ENCODE measurements at places on chromosomes 2 and 18.

DNA sequence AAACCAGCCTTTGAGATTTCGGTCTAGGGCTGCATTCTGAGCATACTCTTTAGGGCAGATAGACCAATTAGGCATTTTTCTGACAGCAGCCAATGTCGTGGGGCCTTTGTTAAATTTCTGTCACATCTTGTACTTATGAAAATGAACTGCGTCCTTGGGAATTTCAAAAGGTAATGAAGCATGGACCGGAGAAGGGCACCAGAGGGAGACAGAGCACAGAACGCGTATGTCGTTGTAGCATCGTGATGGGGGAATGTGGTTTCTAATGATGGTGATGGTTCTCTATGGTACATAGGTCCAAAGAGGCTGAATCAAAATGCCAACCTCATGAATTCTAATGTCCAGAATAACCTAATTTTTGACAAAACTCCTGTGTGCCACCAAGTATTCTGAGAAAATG, 483.9 kb upstream of the CRIM1 start:
- no peak for DNase-seq

DNA sequence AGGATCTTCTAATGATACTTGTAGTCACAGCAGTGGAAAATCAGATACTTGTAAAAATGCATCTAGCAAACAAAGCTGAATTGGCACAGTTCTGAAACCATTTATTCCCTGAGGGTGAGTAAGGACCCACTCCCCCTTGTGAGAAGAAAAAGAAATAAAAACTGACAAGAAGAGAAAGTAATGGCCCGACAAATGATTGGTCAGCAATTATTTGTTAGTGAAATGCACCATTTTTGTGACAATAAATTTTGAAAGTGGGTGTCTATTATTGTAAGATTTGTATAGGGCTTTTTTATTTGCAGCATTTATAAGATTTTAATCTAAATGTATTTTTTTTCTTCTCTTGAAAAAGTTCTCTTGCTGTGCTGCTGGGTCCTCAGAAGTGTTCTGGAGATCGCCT, 600.8 kb downstream of the STK39 start:
- DNase-seq, result no peak

- no peak for DNase-seq
These were observed 169.8 kb upstream of the PKDCC start for GRCh38 chr2:41878056-41878455.

GRCh38 chr2:130818809-130819208, 17.9 kb upstream of the ARHGEF4 start:
- DNase-seq, result no peak

DNA sequence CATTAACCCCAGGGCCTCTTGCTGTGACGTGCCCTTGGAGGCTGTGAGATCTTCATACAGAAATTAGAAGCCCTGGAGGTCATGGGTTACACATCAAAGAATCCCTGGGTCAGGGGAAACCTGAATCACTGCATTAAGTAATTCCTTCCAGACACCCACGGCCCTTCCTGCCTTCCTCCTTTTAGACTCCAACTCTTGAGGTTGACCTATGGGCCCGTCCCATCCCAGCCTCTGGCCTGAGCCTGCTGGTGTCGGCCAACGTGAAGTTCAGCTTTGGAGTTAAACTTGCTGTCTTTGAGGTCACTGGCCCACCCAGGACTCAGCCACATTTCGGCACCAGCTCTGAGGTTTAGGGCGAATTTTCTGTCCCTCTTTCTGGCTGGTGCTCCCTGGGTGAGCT, 198.3 kb downstream of the ACKR3 start:
- DNase-seq, result no peak

GRCh38 chr2:159285929-159286708, at the start of gene WDSUB1:
TSS of gene WDSUB1 (minus strand) at chr2:159286703. CDS start at chr2:159283069, 3,634 bp downstream.
- DNase-seq, result no peak

DNA sequence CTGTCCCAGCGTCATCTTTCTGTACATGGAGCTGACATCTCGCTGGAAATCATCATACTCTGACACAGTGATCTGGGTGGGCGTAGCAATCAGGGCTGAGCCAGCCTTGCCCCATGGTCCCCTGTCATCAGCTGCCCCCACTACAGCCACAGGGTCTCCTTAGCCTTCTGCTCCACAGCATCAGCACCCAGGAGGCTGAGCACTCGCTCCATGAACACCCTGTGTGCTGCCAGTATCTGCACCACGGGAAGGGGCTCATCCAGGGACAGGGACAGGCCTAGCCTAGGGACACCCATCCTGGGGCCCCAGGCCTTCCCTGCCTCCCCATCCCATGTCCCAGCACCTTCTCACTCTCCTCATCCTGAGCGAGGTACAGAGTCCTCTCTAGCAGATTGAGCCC, 11.4 kb downstream of the ALPG start:
- DNase-seq, result no peak

DNA sequence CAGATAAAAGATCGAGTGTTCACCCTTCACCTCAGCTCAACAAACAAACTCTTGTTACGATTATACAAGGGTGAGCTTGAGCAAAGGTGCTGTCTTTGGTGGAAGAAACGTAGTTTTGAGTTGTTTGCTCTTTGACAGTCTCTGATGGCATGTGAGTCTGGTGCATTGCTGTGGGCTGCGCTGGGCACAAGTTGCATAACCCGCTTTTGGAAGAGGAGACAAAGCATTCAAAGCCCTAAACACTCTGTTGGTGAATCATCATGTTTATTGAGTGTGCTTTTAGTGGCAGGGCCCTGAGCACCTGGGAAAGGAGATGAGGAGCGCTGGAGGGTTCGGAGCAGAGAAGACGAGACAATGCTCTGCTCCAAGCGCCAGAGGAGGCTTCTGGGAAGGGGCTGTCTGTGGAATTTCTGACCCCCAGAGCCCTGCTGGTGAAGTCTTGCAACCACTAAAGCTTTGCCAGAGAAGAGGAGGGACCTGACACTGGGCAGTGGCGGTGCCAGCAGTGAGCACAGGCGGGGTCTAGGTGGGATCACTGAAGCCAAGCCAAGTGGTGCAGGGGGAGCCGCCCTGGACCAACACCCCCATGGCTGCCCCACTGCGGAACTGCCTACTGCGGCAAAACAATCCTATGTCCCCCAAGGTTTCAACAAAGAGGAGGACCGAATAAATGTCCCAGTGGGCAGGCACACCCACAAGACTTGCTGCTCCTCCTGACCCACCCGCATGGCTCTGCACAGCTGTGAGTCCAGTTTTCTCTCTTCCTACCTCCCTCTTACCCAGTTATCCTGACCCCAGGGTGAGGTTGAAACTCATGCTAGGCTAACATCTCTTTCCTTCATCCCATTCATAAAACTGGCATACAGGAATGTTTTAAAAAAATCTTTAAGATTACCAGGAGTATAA, 64.0 kb downstream of the TNFRSF11A start:
- no peak for DNase-seq

DNA sequence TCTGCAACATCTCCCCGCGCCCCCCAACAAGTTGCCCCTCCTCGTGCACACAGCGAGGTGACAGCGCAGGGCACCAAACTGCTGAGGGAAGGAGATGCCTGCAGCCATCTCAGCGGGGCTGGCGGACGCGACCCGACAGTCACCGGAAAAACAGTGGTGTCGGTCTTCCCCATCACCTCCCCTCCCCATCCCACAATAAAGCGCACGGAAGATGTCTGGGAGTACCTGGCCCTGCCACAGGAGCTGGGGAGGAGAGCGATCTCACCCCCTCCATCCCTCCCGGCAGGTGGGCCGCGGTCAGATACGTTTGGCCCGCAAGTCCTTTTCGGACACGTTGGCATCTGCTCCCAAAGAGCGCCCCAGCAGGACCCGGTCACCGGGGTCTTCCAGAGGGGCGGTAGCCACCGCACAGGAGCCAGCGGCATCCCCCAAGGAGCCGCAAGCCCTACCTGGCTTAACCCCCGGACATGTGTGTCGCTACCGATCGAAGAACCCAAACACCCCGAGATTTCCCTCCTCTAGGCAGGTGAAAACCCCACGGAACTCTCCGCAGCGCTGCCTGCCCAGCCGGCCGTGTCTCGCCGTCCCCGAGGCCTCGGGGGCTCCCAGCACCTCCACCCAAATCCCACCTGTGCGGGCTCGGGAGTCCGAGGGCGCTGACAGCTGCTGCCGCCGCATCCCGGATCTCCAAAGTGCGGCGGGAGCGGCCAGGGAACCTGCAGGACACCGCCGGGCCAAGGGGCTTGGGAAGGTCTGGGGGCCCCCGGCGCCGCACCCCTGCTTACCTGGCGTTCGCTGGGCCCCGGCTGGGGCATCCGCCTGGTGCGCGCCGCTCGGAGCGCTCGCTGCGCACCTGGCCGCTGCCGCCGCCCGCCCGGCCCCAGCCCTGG, 657 bp downstream of the ATP8B1 start:
- no peak for DNase-seq

DNA sequence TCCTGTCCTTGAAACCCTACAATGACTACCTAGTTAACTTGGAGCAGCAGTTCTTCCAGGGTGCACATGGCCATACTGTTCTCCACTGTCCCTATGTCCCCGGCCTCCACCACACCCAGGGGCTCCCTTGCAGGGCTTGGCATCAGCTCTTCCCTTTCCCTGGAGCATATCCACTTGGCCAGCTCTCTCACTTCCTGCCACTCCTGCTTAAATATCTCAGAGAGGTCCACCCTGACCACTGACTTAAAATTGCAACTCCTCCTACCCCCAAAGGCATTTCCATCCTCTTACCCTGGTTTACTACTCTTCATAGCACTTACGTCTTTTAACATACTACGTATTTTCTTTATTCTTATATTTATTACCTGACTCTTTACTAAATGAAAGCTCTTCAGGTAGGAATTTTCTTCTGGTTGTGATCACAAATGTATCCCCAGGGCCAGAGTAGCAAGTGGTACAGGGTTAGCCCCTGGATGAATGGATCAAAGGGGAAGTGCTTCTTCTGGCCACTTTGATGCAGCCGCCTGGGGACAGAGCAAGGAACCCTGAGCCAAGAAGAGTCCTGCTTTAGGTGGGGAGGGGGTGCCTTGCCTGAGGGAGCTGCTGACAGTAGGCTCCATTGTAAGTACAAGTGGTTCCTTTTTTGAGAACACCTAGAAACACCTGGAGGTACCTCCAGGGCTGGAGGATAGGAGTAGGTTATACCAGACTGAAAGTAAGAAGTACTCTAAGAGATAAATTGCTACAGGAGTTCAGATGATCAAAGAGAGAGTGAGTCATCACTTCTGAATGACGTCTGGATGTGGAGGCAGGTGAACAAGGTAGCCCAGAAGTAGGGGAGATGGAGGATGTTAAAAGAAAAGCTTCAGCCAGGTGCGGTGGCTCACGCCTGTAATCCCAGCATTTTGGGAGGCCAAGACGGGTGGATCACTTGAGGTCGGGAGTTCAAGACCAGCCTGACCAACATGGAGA, 82.2 kb downstream of the SOCS6 start:
- DNase-seq, result no peak

DNA sequence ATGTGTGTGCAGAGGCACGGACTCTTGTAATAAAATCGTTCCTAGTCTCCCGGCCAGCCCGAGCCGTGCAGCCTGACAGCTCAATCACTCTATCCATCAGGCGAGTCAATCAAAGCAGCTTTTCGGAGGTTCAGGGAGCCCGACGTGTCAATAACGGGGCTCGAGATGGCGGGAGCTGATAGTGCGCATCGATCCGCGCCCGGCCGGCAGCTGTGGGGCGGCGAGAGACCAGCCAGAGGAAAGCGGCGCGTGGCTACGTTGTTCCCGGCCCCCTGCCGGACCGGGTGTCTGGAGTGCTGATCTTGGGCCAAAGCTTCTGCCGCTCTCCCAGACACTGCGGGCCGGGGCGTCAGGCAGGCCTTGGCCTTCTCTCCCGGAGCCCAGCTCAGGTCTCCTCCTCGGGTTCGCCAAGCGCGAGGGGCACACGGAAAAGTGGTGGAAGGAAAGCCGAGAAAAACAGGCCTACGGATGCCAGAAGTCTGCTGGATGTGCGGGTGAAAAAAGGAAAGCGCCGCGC, 2.4 kb downstream of the EN1 start:
- DNase-seq, result no peak

GRCh38 chr2:237035781-237036475, 49.8 kb upstream of the COPS8 start:
- DNase-seq, result no peak

DNA sequence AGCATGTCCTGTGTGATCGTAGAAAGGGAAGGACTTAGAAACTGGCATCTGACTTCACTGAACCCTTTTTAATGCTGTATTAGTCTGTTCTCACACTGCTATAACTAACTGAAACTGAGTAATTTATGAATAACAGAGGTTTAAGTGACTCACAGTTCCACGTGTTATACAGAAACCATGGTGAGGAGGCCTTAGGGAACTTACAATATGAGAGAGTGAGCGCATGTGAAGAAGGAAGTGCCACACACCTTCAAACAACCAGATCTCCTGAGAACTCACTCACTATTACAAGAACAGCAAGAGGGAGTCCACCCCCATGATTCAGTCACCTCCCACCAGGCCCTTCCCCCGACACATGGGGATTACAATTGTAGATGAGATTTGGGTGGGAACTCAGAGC, 811.3 kb downstream of the CPS1 start:
- no peak for DNase-seq

- DNase-seq, result no peak
These were observed 725.0 kb upstream of the SOX11 start for GRCh38 chr2:4967206-4967605.

GRCh38 chr2:64173156-64174135, 29.2 kb upstream of the PELI1 start:
- DNase-seq, result no peak

All from T-helper 17 cell (primary cell).